ENCODE measurements at places on chromosomes 2 and 18. TPM values are rescaled to one million over a fixed set of nuclear protein-coding genes. Genes with fewer than 3 reads are reported as not detected.

DNA sequence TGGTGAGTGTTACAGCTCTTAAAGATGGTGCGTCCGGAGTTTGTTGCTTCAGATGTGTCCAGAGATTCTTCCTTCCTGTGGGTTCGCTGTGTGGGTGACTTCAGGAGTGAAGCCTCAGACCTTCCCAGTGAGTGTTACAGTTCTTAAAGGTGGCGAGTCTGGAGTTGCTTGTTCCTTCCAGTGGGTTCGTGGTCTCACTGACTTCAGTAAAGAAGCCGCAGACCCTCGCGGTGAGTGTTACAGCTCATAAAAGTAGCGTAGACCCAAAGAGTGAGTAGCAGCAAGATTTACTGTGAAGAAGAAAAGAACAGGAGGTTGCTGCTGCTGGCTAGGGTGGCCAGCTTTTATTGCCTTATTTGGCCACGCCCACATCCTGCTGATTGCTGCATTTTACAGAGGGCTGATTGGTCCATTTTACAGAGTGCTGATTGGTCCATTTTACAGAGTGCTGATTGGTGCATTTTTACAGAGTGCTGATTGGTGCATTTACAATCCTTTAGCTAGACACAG is 34.0 kb upstream of the SPTBN1 start:
- DNase-seq, result no peak

Gene NR4A2
- not detected for total RNA-seq

GRCh38 chr18:8747440-8747937 is 42.1 kb downstream of the MTCL1 start:
- no peak for DNase-seq

- DNase-seq, result no peak
These were observed 148.1 kb downstream of the ACKR3 start for GRCh38 chr2:236717729-236718128.

Gene SERPINB11
- not detected for total RNA-seq

Gene ZC3H6
- 0.93 TPM for total RNA-seq

Gene DUSP2
- not detected for total RNA-seq

Gene ALPG
- not detected for total RNA-seq

- DNase-seq, result no peak
These were observed 41.5 kb downstream of the ARHGAP25 start for GRCh38 chr2:68776124-68776523.

Gene TTR
- 42.2 TPM for total RNA-seq

- no peak for DNase-seq
These were observed 39.5 kb upstream of the NRP2 start for GRCh38 chr2:205642599-205643356.

DNA sequence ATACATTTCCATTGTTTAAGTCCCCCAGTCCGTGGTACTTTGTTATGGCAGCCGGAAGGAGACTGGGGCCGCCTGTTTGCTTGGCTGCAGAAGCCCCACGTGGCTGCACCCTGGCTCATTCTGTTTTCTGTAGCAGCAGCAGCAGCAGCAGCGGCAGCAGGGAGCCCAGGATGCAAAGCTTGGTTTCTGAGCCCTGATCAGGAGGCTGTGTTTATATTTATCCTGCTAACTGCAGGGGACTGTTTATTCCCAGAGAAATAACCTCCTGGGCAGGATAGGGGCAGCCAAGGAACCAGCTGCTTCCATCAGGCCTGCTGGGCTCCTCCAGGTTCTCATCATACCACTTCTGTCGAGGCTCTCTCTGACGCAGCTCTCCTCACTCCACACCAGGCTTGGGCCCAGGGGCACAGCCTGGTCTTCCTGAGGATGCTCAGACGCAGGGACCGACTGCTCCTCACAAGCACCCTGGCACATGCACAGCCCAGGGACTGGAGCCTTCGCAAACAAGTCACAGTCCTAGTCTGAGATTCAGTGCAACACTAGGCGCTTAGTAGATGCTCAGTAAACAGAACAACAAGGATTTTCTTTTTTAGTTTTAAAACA is 139.0 kb downstream of the MSH2 start:
- DNase-seq, result no peak

DNA sequence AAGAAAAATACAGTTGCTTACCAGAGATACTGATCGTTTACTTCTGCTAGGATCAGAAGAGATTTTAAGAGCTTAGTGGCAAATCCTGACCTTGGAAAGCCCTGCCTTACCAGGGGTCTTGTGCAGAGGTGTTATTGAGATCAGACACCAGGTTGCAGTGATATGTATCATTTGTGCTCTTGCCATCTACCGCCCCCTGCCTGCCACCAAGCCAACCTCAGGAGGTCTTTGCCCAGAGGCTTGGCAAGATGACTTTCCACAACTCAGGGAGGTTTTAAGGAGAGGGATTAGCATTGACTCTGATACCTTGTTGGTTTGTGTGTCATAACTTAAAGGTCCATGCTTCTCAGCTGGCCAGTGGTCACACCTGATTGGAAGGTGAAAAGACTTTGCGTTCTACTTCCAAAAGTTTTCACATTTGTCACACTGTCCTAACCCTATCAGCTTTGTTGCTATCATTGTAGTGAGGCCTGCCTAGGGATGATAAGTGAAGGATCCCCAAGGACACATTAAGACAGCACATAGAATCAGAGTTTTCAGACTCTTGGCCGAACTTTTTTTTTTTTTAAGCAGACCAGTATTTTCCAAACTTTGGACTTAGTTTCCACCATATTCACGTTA is 46.2 kb upstream of the MGAT5 start:
- DNase-seq, result peak; percentile 48

GRCh38 chr2:178946494-178946893 is 103.4 kb downstream of the CCDC141 start:
- no peak for DNase-seq

GRCh38 chr2:175874291-175874690 is 127.8 kb downstream of the LNPK start:
- DNase-seq, result no peak

GRCh38 chr2:83630351-83630750 is 828.7 kb downstream of the SUCLG1 start:
- no peak for DNase-seq

- no peak for DNase-seq
These were observed 24.8 kb downstream of the LPIN2 start for GRCh38 chr18:2987876-2988790.

Gene GPR75
- 3.3 TPM for total RNA-seq

Measured in HepG2 (cell line).